ENCODE measurements at places on chromosomes 3 and 15. TPM values are rescaled to one million over a fixed set of nuclear protein-coding genes. Genes with fewer than 3 reads are reported as not detected.

DNA sequence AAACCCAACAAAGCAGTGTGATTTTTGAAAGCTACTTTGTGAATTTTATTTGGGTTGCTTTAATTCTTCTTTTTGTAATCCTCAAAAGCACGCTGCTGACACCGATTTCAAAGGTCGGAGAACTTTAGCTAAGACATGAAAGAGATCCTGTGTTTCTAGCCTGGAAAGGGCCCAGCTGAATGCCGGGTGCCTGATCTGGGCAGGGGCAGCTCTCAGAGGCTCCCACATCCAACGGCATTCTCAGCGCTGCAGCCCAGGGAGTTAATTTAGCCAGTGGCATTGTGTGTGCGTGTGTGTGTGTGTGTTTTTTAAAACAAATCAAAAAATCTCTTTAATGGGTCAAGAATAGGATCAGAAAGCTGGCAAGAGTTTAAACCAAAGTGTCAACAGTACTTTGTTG is 6.6 kb downstream of the RBP1 start:
- DNase-seq: no peak

GRCh38 chr3:190301591-190301990 is 20.7 kb downstream of the CLDN1 start:
- DNase-seq: no peak

DNA sequence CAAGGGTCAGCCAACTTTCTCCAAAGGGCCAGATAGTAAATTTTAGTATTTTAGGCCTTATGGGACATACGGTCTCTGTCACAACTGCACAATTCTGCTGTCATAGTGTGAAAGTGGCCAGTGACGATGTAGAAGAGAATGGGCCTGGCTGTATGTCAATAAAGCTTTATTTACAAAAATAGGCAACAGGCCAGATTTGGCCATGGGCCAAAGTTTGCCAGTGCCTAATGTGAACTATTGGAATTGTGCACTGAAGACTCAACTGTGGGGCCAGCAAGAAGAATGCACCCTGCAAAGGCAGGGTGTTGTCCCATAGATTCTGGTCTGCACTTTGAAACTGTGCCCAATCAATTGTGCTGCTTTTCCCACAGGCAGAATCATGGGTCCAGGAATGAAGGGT is 69.4 kb upstream of the PRR23E start:
- DNase-seq: no peak

Gene PTH1R
- polyA plus RNA-seq: 0.57 TPM

GRCh38 chr15:51195459-51195858 is 100.8 kb upstream of the TNFAIP8L3 start:
- DNase-seq: no peak

GRCh38 chr3:153783741-153784480 is 337.3 kb upstream of the ARHGEF26 start:
- DNase-seq: no peak

DNA sequence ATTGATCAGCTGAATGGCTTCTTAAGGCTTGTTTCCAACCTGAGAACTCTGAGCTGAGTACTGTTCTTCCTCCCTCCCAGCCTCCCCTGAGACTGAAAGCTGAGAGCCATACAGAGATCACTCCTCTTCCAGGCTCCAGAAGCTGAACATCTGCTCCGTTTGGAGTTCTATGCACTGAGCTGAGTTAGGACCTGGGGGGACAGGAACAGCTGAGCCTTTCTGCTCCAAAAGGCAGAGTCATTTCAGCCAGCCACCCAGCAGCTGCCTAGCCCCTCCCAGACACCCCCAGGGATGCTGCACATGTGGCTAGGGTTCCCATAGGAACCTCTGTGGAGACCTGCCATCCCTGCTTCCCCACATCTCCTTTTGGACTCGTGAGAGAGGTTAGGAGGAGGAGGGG is 64.2 kb upstream of the GLCE start:
- no peak for DNase-seq

All from H1 (cell line).